ENCODE measurements at places on chromosomes 6 and 20. TPM values are rescaled to one million over a fixed set of nuclear protein-coding genes. Genes with fewer than 3 reads are reported as not detected.

Gene UNC5CL
- 6.6 TPM for total RNA-seq

Gene LTB
- total RNA-seq: 3.0 TPM

Gene SH3BGRL2
- total RNA-seq: 141 TPM

Gene TRMT11
- 17.2 TPM for total RNA-seq

Gene ADGB
- total RNA-seq: 1.5 TPM

Gene C6orf15
- not detected for total RNA-seq

- DNase-seq: no peak
Measured at GRCh38 chr6:74519163-74519562, 686.7 kb downstream of the COL12A1 start.

DNA sequence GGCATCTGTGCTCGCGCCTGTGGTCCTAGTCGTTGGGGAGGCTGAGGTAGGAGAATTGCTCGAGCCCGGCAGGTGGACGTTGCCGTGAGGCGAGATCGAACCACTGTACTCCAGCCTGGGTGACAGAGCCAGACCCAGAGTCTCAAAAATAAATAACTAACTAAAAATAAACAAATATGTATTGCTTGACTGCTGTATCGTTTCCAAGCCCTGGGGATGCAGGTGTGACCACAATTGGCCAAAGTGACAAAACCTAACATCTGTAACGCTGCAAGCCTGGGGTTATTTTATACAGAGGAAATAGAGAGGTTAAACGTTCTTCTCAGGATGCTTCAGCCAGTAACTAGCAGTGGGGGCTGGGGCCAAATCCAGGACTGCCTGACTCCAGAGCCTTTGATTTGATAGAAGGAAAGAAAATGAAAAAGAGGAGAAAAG lies 1.9 kb upstream of the SRSF3 start:
- DNase-seq: no peak

- peak; percentile 56 for DNase-seq
Measured at GRCh38 chr20:46307139-46307998, 929 bp downstream of the CDH22 start.

GRCh38 chr20:18360635-18361034 lies 72.3 kb downstream of the ZNF133 start:
- no peak for DNase-seq

- no peak for DNase-seq
Measured at GRCh38 chr6:39100358-39100757, 14.6 kb downstream of the SAYSD1 start.

DNA sequence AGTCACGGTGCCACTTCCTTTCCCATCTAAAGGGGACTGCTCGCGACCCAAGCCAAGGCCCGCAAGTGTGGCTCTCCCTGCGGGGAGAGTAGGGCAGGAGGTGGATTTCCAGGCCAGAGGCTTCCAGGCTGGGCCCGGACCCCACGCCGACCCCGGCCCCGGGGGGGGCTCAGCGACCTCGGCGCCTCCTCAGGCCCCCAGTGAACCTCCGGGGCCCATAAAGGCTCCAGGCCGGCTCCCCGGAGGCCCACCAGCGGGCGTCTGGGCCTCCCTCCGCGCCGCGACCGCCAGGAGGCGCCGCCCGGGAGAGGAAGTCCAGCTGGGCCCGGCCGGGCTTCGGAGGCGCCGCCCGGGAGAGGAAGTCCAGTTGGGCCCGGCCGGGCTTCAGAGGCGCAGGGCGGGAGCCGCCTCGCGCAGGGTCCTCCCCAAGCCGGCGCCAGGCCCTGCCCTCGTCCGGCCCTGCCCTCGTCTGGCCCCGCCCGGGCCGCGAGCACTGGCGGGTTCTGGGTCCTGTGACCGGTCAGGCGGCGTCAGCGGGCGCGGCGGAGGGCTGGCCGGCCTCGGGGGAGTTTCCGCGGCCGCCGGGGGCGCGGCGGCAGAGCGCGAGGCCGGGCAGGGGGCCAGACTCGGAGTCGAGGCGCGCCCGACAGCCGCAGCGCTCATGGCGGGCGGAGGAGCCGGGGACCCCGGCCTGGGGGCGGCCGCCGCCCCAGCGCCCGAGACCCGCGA lies at the start of gene RAB32:
RAB32 (plus strand) TSS at position 623 of the 729 bp plus-strand sequence; CDS start at position 662, 39 bp downstream.
- DNase-seq: peak; percentile 93

DNA sequence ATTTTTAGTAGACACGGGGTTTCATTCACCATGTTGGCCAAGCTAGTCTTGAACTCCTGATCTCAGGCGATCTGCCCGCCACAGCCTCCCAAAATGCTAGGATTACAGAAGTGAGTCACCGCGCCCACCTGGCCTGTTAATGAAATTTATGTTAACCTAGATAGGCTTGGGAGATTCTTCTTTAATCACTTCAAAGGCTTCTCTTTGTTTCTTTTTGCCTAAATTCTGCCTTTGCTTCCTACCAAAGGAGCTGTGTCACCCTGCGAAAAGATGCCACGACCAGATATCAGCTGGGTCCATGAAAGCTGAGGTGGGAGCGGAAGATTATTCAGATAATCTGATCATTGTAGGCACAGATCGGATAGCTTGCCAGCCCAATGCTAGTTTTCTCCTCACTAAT lies 75.3 kb downstream of the GMPR start:
- DNase-seq: no peak

DNA sequence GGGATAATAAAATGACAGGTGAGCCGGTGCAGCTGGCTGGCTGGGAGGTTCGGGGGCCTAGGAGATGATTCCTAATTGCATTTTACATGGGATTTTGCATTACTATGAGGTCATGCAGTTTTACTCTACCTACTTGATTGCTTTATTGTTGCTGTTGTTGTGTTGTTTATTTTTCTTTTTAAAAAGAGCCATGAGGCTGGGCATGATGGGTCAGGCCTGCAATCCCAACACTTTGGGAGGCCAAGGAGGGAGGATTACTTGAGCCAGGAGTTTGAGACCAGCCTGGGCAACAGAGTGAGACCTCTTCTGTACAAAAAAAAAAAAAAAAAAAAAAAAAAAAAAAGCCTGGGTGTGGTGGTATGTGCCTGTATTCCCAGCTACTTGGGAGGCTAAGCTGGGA lies 104.8 kb downstream of the GJA1 start:
- no peak for DNase-seq

DNA sequence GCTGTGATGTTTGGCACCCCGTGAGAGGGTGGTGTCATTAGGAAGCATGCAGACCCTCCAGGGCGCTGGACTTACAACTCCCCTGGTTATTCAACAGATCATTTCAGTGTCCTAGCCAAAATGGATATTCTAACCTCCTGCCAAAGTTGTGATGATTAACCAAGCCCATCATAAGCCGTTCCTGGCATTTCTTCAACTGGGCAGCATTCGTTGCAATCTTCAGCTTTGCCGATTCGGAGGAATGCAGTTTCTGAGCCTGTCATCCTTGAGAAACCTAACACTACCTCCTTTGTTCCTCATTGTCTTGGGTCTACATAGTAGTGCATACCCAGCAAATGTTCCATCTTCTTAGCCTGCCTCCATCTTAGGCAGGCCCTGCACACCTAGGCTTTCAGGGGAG lies 79.2 kb upstream of the MAP3K4 start:
- no peak for DNase-seq

DNA sequence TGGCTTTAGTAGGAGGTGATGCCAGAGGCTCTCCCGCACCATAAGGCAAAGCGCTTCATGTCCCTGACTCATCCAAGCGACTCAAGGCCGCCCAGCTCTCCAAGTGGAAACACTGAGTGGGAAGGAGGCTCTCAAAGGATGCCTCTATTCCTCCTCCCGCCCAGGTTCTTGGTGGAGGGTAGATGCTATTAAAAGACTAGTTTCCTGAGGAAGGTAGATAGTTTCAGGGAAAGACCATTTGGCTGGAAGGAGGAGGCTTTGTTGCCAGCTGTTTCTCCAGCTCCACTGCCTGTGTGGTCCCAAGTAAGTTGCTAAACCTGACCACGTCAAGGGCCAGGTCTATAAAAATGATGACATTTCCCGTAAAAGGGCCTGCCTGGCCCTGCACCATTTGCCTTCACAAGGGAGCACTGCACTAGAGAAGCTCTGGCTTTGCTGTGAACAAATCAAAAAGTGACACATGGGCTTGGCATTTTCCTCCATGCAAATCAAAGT lies 48.2 kb downstream of the GMDS start:
- no peak for DNase-seq

Data from left colon (tissue), 2 donors.